ENCODE measurements at places on chromosomes 5 and 9.

GRCh38 chr5:179294891-179295777 is 50.1 kb downstream of the ADAMTS2 start:
- no peak for DNase-seq

- DNase-seq, result no peak
Observed at GRCh38 chr9:115596021-115596745, 478.2 kb upstream of the TNC start.

GRCh38 chr9:121563881-121564460 is 64.3 kb upstream of the GGTA1 start:
- DNase-seq, result no peak

- no peak for DNase-seq
Observed at GRCh38 chr5:35212122-35212982, 17.9 kb downstream of the PRLR start.

- DNase-seq, result no peak
Observed at GRCh38 chr5:143045062-143045461, 274.9 kb downstream of the ARHGAP26 start.

GRCh38 chr5:127440831-127441230 is 76.6 kb upstream of the PRRC1 start:
- DNase-seq, result no peak

- no peak for DNase-seq
Observed at GRCh38 chr5:92694067-92694466, 887.0 kb downstream of the NR2F1-AS1 start.

- DNase-seq, result no peak
Observed at GRCh38 chr9:76690246-76690972, 73.8 kb upstream of the PCA3 start.

DNA sequence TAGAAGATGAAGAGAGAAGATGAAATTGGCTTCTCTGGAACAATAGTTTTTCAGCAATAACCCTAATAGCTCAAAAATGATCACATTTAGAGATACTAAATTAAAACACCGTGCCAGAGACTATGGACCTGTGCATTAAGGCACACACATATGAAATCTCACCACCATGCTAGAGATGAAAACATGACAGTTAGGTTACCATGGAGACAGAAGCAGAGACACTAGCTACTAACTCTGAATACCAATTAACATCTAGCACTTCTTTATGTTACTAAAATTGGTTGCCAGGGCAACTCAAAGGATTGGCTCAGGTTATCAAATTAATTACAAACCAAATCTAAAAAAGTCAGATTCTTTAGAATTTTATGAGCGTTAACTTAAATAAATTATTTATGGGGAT is 337.7 kb downstream of the PLK2 start:
- DNase-seq, result no peak

- DNase-seq, result no peak
Observed at GRCh38 chr5:55278778-55279177, 28.7 kb downstream of the DHX29 start.

DNA sequence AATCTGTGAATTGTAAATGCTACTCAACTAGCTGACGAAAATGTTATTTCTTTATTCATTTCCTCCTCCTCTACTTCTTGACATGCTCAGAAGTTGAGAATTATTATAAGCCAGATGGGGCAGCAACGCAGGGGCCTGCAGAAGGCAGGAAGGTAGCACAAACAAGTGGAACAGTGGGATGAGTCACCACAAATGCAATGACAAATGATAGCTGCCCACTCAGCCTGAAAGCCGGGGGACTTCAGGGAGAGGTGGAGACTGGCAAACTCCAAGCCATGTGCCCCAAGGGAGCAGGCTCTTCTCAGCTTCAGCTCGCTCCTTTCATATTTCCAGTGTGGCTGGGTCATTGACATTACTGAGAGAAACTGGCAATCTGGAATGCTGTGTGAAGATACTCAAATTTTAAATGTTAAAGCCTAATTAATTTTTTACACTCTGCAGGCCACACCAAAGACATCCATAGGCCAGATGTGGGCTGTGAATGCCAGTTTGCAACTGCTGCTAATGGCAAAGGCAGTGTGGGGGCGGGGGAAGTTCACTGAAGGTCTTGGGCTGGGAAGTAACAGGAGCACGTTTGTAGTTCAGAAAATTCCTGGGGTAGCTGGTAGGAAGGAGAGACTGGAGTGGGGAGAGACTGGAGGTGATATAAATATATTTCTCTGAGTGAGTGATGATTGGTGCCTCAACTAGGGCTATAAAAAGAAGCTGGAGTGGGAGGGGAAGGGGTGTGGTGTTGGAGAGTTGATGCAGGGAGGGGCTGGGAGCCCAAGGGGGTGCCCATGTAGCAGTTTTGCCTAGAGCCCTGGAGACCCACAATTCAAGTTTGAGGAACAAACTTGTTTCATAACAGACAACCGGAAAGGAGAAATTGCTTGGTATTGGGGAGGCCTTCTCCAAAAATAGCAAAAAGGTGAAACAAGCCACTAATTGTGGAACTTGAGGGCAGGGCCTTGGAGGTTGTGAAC is 20.8 kb upstream of the ADRB2 start:
- no peak for DNase-seq

- DNase-seq, result no peak
Observed at GRCh38 chr5:33079548-33079947, 361.2 kb upstream of the TARS1 start.
